ENCODE measurements at places on chromosomes 4 and X.

- DNase-seq = no peak
Observed at GRCh38 chr4:113784497-113785250, 23.1 kb upstream of the CAMK2D start.

DNA sequence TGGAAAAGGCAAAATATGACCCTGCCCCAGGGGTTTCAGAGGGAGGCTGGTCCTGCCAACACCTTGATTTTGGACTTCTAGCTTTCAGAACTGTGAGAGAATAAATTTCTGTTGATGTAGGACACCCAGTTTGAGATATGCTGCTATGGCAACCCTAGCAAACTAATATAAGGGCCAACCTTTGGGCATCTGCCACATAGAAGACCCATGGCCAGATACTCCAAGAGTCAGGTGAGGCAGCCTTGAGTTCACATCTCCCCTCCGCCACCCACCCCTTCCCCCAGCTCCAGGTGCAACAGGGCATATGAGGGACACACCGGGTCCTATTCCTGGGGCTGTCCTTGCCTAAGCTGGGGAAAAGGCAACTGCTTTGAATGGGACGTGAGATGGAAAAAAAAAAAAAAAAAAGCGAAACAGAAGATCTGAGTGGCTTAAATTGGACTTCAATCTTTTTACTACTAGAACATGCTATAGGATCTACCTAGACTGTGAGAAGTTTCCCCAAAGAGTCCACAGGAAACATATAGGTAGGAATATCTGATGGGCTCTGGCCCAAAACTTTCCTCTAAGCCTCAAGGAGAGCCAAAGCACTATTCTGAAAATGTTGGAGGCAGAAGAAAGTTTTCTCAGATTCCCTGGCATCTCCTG is 56.5 kb upstream of the PROM1 start:
- no peak for DNase-seq

- no peak for DNase-seq
Observed at GRCh38 chr4:26407476-26407875, 82.8 kb downstream of the CCKAR start.

- no peak for DNase-seq
Observed at GRCh38 chrX:101190736-101191135, 28.9 kb upstream of the DRP2 start.

DNA sequence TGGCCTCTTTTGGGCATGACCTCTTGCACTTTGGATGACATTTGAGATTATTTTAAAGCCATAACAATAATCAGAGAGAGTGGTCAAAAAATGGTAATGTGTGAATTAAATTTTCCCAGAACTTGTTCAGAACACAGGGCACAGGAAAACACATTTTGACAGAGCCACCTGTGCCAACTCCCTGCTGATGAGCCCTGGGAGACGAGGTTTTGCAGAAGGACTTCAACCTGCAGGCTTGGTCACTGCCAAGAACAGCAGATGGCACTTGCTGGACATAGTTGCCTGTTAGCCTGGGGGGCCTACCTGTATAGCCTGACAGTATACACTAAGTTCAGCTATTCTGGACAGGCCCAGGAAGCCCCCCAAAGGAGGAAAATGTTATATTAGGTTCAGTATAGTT is 277.8 kb upstream of the EMCN start:
- DNase-seq = no peak
